ENCODE measurements at places on chromosomes 1 and 21. TPM values are rescaled to one million over a fixed set of nuclear protein-coding genes. Genes with fewer than 3 reads are reported as not detected.

Gene TIAM1
- total RNA-seq: 15.0 TPM

Gene ESPN
- 3.1 TPM for total RNA-seq

Gene INSRR
- total RNA-seq: 0.58 TPM

Gene TRIM46
- 0.83 TPM for total RNA-seq

Gene KIF2C
- 1.6 TPM for total RNA-seq

GRCh38 chr1:204398197-204399125 is 13.2 kb downstream of the PPP1R15B start:
- DNase-seq: peak; percentile 85

GRCh38 chr1:22592919-22593790 is 29.9 kb downstream of the EPHA8 start:
- no peak for DNase-seq

DNA sequence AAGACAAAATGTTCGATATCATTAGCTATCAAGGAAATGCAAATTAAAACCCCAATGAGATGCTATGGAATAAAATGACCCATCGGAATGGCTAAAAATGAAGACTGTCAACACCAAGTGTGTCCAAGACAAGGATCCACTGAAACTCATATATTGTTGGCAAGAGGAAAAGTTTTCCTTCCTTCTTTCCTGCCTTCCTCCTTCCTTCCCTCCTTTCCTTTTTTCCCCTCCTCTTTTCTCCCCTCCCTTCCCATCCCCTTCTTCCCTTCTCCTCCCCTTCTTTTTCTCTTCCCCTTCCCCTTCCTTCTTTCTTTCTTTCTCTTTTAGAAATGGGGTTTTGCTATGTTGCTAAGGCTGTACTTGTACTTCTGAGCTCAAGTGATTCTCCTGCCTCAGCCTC is 64.2 kb upstream of the TENT5B start:
- no peak for DNase-seq

DNA sequence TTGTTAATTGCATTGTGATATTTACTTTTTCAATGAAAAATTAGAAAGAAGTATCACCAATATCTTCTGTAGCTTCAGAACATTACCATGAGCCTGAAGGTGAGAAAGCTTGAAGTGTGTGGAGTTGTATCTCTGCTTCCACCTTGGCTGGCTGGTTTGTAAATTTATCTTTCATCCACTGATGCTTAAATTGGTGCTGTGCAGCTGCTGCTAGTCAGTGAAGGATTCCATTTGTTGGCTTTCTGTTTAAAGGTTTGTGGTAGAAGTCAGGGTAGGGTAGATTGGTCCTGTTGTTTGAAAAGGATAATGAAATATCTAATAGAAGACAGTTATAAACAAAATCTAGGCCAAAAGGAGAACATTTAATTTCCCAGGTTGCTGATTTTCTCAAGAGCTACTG is 105.7 kb downstream of the C1orf21 start:
- DNase-seq: no peak

DNA sequence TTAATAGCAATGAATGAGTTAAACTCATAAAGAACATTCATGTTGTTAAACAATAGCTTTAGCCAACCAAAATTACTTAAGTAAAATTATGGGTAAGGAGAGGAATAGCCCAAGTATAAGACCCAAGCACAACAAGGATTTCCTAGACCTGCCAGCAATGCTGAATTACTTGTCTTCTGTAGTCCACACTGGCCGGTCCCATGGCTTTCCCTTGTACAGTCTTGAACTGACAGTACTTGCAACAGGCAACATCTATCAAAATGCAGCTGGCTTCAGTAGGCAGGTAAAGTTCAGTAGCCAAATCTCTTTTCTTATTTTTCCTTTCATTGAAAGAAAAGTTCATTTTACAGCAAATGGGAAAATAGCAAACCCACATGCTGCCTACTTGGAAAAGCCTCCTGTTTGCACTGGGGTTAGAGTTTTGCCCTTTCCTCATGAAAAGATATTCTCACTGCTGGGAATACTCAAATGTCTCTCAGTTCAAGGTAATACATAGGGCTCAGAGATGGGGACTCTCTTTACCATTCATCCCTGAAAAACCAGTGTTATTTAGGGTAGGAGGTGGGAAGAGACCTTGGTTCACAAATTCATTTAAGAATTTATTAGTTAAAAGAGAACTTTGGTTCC is 222.8 kb downstream of the TTLL7 start:
- no peak for DNase-seq

DNA sequence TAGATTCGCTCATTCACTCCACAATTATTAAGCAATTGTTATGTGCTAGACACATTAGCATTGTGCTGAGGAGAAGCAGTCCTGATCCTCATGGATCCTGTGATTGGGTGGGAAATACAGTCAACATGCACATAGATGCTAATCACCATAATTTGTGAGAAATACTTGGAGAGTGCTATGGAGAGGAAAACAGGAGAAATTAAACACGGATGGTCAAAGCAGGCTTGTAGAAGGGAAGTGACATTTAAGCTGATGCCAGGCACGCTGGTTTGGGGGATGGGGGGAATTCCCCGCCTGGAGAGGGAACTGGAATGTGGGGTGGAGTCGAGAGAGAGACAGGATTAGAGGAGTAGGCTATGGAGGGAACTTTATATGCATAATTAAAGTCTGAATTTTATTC is 52.2 kb upstream of the L1TD1 start:
- DNase-seq: no peak

DNA sequence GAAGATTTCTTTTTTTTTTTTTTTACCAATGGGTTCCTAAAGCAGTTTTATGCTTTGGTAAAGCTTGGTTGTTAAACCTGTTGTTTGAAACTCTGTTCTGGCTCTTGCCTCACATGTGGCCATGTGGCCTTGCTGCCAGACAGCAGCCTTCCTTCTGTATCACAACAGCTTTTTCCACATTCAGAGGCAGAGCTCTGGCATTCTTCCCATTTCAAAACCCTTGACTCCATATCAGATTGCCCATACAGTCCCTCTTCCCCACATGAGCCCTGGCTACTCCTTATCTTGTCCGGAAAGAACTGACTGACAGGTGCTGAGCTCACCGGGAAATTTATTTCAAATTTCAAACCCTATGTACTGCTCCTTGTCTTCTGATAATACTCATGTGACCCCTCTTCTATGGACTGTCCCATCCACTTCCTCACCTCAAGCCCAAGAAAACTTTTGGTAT is 38.5 kb upstream of the LAX1 start:
- DNase-seq: no peak

DNA sequence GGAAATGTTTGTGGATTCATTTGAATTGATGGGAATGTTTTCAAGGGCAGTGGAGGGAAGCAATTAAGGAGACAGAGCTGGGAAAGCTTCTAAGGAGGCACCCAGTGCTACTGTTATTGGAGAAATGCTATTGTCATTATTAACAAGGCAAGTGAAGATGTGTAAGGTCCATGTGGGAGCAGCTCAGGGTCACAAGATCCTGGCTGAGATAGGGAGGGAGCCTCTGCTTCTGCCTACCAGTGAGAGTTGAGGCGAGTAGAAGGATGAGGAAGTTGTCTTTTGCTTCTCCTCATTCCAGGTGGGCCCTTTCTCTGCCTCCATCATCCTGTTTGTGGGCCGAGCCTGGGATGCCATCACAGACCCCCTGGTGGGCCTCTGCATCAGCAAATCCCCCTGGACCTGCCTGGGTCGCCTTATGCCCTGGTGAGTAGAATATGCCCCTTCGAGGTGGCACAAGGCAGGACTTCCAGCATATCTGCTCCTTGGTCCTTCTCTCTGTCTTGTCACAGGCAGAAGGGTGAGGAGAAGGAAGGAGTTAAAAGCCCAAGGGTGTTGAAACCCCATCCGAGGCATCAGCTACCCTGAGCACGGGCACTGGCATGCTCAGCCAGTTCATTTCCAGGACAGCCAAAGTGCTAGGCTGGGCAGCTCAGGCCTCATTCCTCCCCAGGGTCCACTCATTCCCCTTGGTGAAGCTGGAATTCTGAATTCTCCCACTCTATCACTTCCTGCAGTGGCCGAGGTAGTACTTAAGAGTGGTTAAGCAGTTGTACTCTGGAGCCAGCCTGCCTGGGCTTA is 3.7 kb downstream of the MFSD2A start:
- no peak for DNase-seq

- no peak for DNase-seq
Measured at GRCh38 chr1:66217021-66217420, 316.9 kb upstream of the SGIP1 start.

DNA sequence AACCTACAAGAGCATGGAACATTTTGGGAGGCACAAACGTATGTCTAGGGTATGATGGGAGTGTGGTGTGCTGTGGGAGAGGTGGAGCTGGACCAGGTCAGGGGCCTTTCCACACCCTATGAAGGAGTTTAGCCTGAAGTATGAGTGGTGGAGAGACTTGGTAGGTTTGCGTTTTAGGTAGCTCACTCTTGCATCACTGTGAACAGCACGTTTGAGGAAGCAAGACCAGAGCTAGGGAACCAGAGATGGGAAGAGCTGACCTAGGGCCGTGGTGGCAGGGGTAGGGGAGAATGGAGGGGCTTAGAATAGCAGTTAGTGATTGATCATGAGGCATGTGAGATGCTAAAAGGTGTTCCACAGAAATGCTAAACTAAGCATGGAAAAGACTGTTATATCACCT is 25.1 kb upstream of the ZFP69B start:
- DNase-seq: no peak

DNA sequence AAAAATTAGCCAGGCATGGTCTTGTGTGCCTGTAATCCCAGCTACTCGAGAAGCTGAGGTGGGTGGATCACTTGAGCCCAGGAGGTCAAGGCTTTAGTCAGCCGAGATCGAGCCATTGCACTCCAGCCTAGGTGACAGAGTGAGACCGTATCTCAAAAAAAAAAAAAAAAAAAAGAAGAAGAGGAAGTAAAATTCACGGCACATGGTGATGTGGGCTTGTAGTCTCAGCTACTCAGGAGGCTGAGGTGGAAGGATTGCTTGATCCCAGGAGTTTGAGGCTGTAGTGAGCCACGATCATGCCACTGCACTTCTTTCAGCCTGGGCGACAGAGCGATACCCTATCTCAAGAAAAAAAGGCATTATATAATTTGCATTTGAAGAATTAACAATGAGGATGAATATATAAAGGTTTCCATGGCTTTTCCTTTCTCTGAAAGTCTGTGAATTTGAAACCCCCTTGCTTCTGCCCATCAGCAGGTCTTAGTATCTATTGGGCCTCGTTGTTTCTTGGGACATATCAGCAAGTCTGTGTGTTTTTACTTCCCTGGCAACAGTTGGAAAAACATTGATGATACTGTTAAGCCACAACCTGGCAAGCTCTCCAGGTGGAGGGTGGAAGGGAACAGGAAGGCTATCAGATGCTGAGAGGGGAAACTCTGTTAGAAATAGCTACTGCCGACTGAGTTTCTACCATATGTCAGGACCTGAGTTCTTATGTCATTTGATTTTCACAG is 4.6 kb upstream of the PLA2G2D start:
- no peak for DNase-seq

- DNase-seq: no peak
Measured at GRCh38 chr1:184822267-184822666, 67.6 kb upstream of the EDEM3 start.

DNA sequence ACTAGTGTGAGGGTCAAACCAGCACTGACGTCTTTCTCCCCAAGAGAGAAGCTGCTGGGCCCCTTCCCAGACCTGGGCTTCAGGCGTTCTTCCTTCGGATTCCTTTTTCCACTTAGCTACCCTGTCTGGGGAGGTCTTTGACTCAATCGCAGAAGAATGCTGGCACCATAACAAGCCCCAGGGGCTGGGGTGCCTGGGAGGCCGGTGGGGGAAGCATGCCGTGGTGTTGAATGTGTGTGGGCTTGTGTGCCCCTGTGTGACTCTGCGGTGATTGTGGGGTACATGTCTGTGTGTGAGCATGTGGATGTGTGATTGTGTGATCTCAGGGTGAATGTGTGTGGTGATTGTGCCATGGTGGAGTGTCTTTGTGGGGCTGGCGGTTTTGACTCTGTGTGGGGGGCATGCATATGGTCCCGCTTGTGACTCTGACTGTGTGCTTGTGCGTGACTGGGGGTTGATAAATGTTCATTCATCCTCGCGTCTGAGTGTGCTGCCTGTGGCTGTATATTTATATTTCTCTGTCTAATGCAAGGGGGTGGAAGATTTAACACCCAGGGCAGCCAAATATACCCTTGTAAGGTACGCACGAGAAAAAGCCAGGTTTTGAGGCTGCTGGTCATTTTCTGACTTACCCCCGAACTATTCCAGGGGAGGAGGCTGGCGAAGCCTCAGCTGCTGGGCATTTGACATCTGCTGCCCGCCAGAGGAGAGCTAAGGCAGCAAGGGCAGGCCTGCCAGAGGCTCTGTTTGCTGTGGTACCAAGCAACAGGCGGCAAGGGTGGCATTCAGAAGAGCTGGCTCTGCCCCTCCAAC is 1.1 kb upstream of the SYNC start:
- DNase-seq: peak; percentile 36

DNA sequence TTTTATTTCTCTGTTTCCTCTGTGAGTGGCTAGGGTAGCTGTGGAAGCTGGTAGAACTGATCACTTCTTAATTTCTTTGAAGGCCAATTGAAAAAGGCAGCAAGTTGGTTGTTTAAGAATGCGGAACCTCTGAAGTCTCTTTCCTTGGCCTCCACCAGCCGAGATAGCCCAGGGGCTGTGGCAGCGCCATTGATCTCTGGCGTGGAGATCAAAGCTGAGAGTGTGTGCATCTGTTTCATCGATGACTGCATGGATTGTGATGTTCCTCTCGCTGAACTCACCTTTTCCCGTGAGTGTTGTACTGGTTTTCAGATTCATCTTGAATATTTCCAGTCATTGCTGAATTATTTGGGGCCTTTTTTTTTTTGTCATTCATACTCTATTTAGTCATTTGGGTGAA is 97.7 kb downstream of the VPS13D start:
- DNase-seq: no peak

- no peak for DNase-seq
Measured at GRCh38 chr1:200916152-200916551, 21.5 kb downstream of the INAVA start.

DNA sequence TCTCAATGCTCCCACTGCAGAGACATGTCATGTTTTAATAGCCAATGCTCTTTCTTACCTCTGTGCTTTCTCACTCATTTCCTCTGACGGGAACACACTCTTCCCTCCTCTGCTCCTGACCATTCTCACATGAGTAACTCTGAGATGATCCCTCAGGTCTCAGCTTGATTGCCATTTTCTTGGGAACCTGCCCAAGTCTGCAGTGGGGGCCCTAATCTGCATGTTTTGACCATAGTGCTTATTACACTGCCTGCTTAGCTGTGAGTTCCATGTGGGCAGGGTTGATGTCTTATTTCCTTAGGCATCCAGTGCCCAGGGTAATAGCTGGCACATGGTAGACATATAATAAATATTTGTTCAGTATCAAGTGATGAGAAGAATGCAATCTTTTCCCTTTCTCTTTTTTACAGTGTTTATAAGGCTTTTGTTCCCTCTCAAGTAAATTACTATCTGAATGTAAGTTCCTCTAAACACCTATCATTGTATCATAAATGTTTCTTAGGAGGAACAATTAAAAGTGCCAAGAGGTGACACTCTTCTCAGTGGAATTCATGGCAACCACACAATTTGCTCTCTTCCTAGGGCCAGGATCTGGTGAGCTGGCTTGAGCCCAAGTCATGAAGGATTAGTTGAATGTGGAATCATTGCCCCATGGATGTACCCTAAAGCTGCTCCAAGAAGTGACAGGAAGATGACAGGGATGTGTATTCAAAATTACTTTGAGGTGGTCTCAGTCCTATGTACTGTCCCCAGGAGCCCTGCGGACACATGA is 485.4 kb upstream of the USP24 start:
- DNase-seq: no peak

- no peak for DNase-seq
Measured at GRCh38 chr21:23861911-23862504, 1745.3 kb downstream of the MRPL39 start.

Data from mucosa of gallbladder (tissue), 1 donor.